ENCODE measurements at places on chromosomes 3 and 15. TPM values are rescaled to one million over a fixed set of nuclear protein-coding genes. Genes with fewer than 3 reads are reported as not detected.

Gene ZDHHC19
- not detected for total RNA-seq

Gene CTXN2
- total RNA-seq, result not detected

Gene ACTRT3
- not detected for total RNA-seq

Gene FEZF2
- total RNA-seq, result not detected

Gene NEK11
- 4.1 TPM for total RNA-seq

Gene TUBGCP5
- 20.4 TPM for total RNA-seq

Gene TMOD2
- 10.9 TPM for total RNA-seq

Gene PTX3
- total RNA-seq, result 0.20 TPM

Gene GATA2
- total RNA-seq, result 0.98 TPM

Gene EIF4G1
- total RNA-seq, result 251 TPM

Gene LYZL4
- total RNA-seq, result not detected

Gene PCSK6
- total RNA-seq, result 0.16 TPM

Gene GOLGA6L9
- total RNA-seq, result 4.0 TPM

Gene MST1R
- 0.59 TPM for total RNA-seq

Gene AHSG
- total RNA-seq, result not detected

Gene EID1
- total RNA-seq, result 74.4 TPM

Gene SV2B
- total RNA-seq, result 0.09 TPM

Gene NEIL1
- 15.1 TPM for total RNA-seq

Gene MAP3K13
- 9.2 TPM for total RNA-seq

Gene MKRN2OS
- total RNA-seq, result not detected

Gene ZNF860
- 0.99 TPM for total RNA-seq

Gene NRG4
- not detected for total RNA-seq

Gene EFCC1
- total RNA-seq, result 0.20 TPM

Gene FHIT
- 78.3 TPM for total RNA-seq

Gene RCN2
- total RNA-seq, result 23.7 TPM

Gene ANKUB1
- total RNA-seq, result not detected

Gene LEKR1
- 2.0 TPM for total RNA-seq

Gene STX19
- total RNA-seq, result not detected

Gene ZNF80
- 1.1 TPM for total RNA-seq

Gene CCR5
- total RNA-seq, result 4.0 TPM

Gene ZIC1
- total RNA-seq, result not detected

Gene TMEM158
- 0.15 TPM for total RNA-seq

Gene PAQR9
- not detected for total RNA-seq

Gene SNX22
- 3.7 TPM for total RNA-seq

Gene FBXW12
- not detected for total RNA-seq

Gene GOLGA8T
- 0.26 TPM for total RNA-seq

Gene ACTC1
- total RNA-seq, result not detected

Gene CCR4
- total RNA-seq, result 83.6 TPM

Gene FGF12
- 0.22 TPM for total RNA-seq

Gene ZDHHC3
- total RNA-seq, result 38.8 TPM

Gene MASP1
- not detected for total RNA-seq

Gene EAF2
- 4.4 TPM for total RNA-seq

Gene ADGRG7
- not detected for total RNA-seq

Data from T-cell (primary cell).